ENCODE measurements at places on chromosomes 6 and 20. TPM values are rescaled to one million over a fixed set of nuclear protein-coding genes. Genes with fewer than 3 reads are reported as not detected.

GRCh38 chr6:35512006-35512405 lies 690 bp downstream of the TULP1 start:
- H3K27ac ChIP-seq = no peak overlapping the region
- no peak for DNase-seq
- no peaks in the 10 kb centered on the region for H3K36me3 ChIP-seq
- H3K4me3 ChIP-seq = no peak overlapping the region
- H3K27me3 ChIP-seq = peaks cover 10% of the 10 kb centered on the region

- H3K4me1 ChIP-seq = no peaks in the 10 kb centered on the region
- no peak overlapping the region for H3K4me3 ChIP-seq
- H3K27me3 ChIP-seq = no peaks in the 10 kb centered on the region
- H3K27ac ChIP-seq = no peak overlapping the region
- no peaks in the 10 kb centered on the region for H3K36me3 ChIP-seq
These were observed 59.7 kb downstream of the TMEM200A start for GRCh38 chr6:130425537-130425936.

DNA sequence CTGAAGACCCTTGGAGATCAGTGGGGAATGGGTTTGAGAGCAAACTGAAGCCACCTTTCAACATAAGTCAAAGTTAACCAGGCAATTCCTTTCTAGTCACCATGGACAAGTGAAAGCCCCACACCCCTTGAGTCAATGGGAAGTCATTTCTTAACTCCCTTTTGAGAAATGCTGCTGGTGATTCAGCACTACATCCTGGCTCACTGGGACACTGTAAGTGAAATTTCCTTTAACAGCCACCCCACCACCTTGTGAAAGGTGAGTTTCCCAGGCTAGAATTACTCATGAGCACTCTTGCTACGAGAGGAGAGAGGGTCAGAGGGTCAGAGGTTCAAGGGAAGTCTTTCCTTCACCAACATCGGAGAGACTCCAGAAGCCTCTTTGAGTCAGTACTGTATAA lies 93.3 kb upstream of the MARCKS start:
- no peak for DNase-seq
- H3K4me3 ChIP-seq = no peak overlapping the region
- H3K27ac ChIP-seq = no peak overlapping the region
- H3K36me3 ChIP-seq = no peaks in the 10 kb centered on the region
- H3K4me1 ChIP-seq = peaks cover 6% of the 10 kb centered on the region

DNA sequence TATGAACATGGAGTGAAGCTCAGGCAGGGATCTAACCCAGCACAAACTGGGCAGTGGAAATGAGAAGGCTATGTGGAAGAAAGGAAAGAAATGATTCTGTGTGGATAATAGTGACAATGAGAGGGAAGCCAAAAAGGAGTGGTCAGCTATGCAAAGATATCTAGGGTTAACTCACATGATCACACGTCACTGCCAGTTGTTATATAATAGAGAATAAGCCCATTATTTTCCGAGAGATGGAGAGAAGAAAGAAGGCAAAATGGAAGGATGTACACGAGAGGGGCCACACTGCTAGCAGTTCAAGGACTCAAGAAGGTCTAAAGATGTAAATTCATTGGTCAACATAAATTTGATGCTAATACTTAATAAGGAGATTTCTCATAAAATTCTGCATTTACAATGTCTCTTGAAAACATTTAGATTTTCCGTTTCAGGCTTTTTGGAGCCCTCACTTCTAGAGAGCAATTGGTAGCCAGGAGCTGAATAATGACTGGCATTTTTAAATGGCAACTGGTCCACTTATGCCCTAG lies 18.8 kb upstream of the RCAN2 start:
- H3K4me3 ChIP-seq = no peak overlapping the region
- H3K36me3 ChIP-seq = no peaks in the 10 kb centered on the region
- DNase-seq = no peak
- no peaks in the 10 kb centered on the region for H3K27me3 ChIP-seq

The MAP7 gene
- 3.2 TPM for total RNA-seq

DNA sequence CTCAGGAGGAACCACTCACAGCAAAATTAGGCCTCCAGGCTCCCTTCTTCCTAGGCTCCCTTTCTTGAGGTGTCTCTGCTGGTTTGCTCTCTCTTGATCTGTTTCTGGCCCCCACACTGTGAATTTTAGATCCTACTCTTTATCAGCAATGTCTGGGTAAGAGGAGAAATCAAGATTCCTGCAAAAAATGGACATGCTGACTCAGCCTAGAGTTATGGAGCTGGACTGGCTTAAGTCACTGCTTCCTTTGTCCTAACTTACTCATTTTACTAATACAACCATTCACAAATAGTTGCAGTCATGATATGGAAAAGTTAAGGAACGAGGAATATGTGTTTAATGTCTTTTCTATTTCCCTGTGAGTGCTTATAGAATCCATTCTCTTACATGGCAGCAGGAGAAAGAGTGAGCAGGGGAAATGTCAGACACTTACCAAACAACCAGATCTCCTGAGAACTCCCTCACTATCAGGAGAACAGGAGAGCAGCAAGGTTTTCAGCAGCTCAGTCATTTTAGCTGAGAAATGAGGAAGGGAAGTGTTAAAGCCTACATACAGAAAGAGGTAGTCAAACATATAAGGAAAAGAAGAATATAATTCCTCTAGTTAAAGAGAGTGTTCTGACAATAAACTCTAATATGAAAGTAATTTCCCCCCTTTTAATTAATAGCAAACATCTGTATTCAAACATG lies 160.8 kb downstream of the PDE7B start:
- H3K27ac ChIP-seq = no peak overlapping the region
- DNase-seq = no peak
- H3K27me3 ChIP-seq = no peaks in the 10 kb centered on the region
- H3K4me3 ChIP-seq = no peak overlapping the region
- no peaks in the 10 kb centered on the region for H3K36me3 ChIP-seq
- H3K4me1 ChIP-seq = peaks cover 27% of the 10 kb centered on the region

DNA sequence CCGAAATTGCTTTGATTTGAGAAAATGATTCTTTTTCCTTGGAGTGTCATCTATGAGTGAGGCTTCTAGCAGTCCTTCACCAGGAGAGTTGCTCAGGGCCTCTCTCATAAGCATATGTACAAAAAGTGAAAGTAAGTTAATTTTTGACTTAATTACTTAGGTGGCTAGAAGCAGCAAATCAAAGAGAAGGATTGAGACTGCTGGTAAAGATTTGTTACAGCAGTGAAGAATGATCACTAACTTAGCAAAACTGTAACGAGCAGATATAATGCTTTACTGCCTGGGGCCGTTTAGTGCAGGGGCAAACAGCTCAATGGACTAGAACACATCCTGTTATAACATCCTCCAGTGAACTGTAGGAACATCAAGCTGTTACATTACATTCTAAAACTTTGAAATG lies 167.8 kb upstream of the RIPOR2 start:
- no peaks in the 10 kb centered on the region for H3K4me1 ChIP-seq
- no peak overlapping the region for H3K27ac ChIP-seq
- peaks cover 83% of the 10 kb centered on the region for H3K36me3 ChIP-seq
- H3K27me3 ChIP-seq = no peaks in the 10 kb centered on the region
- H3K4me3 ChIP-seq = no peak overlapping the region

- H3K4me3 ChIP-seq = no peak overlapping the region
- no peak for DNase-seq
- H3K4me1 ChIP-seq = peaks cover 24% of the 10 kb centered on the region
- H3K27me3 ChIP-seq = no peaks in the 10 kb centered on the region
- no peak overlapping the region for H3K27ac ChIP-seq
- H3K36me3 ChIP-seq = peaks cover 3% of the 10 kb centered on the region
These were observed 10.8 kb downstream of the APMAP start for GRCh38 chr20:24981790-24982189.

DNA sequence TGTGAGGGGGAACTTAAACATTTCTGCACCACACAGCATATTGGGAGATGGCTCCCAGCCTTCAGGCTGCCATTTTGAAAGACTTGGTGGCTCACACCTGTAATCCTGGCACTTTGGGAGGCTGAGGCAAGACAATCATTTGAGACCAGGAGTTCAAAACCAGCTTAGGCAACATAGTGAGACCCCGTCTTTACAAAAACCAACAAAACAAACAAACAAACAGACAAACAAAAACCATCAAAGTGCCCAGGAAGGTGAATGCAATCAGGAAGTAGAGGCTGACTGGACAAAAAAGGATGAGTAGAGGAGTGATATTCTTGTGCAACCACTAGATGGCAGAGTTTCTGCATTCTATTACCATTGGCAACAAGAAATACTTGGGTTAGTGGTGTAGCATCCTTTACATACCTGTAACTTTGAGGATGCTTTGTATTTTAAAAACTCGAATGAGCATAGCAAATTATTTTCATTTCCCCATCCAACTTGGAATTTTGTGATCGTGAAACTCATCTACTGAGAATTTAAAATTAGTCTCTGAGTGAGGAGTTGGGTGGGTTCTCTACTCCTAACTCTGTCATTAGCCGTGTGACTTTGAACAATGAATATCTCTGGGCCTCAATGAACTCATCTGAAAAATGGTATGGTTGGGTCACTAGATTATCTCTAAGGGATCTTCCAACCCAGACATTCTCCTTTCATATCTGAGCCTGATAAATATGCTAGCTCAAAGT lies 84.4 kb downstream of the CRYBG1 start:
- H3K4me3 ChIP-seq = no peak overlapping the region
- no peaks in the 10 kb centered on the region for H3K27me3 ChIP-seq
- no peaks in the 10 kb centered on the region for H3K36me3 ChIP-seq
- no peaks in the 10 kb centered on the region for H3K4me1 ChIP-seq
- no peak for DNase-seq

DNA sequence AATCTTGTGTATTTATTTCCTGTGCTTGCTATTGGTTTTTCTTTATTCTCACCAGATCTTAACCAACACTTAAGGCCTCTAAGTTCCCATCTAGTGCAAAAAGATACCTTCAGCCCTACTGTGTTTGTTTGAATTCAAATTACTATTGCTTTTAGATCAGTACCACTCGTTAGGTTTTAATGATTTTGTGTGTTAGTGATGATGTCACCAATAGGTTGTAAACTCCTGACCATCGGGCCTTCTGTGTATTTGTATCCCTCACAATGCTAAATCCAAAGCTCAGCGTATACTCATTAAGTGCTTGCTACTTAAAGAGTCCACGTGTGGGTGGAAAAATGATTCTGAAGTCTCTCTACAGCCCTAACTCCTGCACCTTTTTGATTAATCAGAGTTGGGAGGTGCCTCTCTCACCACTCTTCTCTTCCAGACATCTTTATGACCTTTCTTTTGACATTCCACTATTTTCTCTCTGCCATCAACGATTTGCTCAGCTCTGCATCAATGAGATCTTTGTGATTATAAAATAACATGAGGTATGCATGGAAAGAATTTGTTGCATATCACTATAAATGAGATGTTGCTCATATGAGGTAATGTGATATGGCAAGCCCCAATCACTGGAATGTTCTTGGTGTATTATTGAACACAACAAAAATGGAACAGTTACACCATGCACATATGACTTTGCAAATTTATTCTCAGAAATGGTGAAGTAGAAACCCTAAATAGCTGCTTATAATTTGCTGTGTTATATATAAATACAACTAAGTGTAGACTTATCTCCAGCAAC lies 55.1 kb upstream of the LAMA2 start:
- no peaks in the 10 kb centered on the region for H3K27me3 ChIP-seq
- no peak for DNase-seq
- H3K4me3 ChIP-seq = no peak overlapping the region
- H3K27ac ChIP-seq = peak overlapping the region; percentile 70

DNA sequence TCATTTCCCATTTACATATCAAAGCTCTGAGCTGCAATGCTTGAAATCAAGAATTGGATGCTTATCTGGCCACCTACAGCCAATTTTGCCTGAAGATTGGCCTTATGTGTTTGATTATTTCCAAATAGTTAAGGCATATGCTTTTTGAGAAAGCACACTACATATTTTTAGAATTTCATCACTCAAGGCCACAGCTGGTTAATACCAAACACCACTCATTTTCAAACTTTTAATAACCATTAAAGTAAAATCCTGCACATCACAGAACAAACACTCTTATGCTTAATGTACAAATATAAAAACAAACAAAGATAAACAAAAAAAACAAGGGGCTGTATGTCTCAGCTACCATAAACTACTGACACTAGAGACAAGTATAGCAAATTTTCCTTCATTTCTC lies 96.9 kb upstream of the HMGCLL1 start:
- peaks cover 4% of the 10 kb centered on the region for H3K4me1 ChIP-seq
- H3K4me3 ChIP-seq = no peak overlapping the region
- no peaks in the 10 kb centered on the region for H3K27me3 ChIP-seq
- DNase-seq = no peak
- H3K36me3 ChIP-seq = no peaks in the 10 kb centered on the region
- no peak overlapping the region for H3K27ac ChIP-seq

The PRPH2 gene
- total RNA-seq = 1.3 TPM

The KCNG1 gene
- total RNA-seq = 0.10 TPM

DNA sequence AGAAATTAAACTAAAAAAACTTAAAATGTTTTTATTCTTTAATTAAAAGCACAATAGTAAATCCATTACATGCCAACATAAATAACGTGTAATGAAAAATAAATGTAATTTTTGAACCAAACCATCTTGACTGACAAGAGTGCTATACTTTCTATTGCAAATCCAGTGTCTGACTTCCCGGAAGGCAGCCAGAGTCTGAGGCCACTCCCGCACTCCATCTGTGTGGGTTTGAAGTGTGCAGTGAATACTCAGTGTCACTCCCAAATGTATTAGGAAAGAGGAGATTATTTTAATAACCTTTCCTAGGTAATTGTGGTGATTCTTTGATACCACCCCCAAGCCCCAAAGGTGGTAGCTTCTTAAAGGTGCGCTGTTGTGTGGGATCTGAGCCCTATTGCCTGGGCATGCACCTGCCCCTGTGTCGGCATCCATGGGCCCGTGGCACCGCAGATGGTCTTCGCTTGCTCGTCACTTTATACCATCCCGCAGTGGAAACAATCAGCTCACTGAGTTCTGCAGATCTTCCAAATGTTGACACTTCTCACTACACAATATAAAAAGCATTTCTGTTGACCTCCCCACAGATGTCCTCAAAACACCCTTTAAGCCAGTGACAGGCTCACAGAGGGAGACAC lies 391.2 kb downstream of the THBS2 start:
- no peak for DNase-seq
- H3K27me3 ChIP-seq = no peaks in the 10 kb centered on the region
- H3K27ac ChIP-seq = no peak overlapping the region
- no peaks in the 10 kb centered on the region for H3K36me3 ChIP-seq

The SENP6 gene
- total RNA-seq = 64.6 TPM

GRCh38 chr20:14445310-14445709 lies 107.9 kb upstream of the FLRT3 start:
- no peaks in the 10 kb centered on the region for H3K4me1 ChIP-seq
- H3K27me3 ChIP-seq = no peaks in the 10 kb centered on the region

All from heart left ventricle (tissue), 16 donors.